ENCODE measurements at places on chromosomes 5 and 9. TPM values are rescaled to one million over a fixed set of nuclear protein-coding genes. Genes with fewer than 3 reads are reported as not detected.

- DNase-seq, result no peak
Observed at GRCh38 chr9:110626101-110626829, 42.3 kb upstream of the MUSK start.

- DNase-seq, result no peak
Observed at GRCh38 chr9:95250462-95251221, 66.9 kb downstream of the FANCC start.

- DNase-seq, result no peak
Observed at GRCh38 chr5:84642795-84643194, 258.1 kb upstream of the EDIL3 start.

Gene ORM2
- 0.90 TPM for total RNA-seq

Gene ZBTB34
- 15.9 TPM for total RNA-seq

Gene PCAT7
- 3.2 TPM for total RNA-seq

Gene CCIN
- total RNA-seq, result 0.19 TPM

DNA sequence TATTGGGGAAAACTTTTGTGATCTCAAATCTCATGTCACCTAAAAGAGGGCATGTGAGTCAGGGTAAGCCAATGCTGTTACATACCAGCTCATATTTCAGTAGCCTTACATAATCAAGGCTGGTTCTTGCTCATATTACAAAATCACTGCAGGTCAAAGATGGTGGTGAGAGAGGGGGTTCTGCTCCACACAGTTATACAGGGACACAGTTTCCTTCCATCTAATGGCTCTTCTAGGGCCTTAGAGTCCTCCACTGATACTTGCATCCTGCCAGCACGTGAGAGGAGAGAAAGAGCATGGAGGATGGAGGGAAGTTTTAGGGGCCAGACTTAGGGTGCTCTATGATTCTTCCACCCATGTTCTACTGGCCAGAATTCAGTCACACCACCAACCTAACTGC, 130.0 kb downstream of the LIFR start:
- DNase-seq, result no peak

DNA sequence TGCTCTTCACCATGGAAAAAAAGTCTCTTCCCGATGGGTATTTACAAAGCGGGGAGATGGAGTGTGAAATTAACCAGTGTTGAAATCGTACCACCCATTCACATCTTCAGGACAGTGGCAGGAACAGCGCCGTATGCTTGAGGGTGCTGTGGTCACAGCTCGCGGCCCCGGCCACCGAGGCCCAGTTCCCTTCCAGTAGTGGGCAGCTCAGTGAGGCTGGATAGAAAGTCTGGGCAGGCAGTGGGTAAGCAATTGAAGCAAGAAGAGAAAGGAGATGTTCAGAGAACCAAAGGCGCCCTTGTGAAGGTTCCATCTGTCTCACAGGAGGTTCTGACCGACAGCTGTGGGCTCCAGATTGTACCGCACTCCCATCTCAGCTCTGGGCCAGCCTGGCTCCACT, 59.1 kb downstream of the SECISBP2 start:
- no peak for DNase-seq

DNA sequence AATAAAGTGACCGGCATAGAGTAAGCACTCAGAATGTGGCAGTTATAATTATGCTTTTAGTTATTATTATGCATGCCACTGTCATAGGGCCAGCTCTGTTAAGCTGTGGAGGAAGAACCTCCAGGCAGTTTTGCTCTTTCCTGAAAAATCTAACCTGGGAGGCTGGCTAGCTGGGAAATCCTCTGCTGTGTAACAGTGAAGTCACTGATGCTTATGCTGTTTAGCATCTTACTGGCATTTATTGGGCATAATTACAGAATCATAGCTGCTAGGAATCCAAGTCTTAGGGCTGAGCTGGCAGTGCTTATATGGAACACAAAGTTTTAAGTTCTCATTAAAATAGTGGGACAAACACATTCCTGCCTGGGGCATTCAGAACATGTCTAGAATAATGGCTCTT, 5.5 kb upstream of the GSN start:
- no peak for DNase-seq

Gene DRD1
- total RNA-seq, result 0.19 TPM
